ENCODE measurements at places on chromosomes 1 and 21.

DNA sequence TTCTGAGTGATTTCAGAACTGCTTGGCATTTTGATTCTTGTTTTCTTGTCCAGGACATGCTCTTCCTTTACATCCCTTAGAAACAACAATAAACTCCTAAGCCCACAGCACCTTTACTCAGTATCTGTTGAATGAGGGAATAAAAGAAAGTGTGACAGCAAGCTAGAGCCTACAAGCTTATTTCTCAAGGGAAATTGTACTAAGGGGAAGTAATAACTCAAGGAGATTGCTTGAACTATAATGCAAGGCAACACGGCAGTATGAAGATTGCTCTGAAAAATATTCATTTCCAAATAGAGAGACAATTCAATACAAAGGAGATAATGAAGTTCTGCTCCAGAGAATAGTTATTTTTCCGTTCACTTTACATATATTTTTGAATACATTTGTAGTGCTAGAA is 6.5 kb downstream of the OR6P1 start:
- no peak for DNase-seq

GRCh38 chr1:227883073-227883520 is 64.6 kb downstream of the WNT9A start:
- DNase-seq: no peak

DNA sequence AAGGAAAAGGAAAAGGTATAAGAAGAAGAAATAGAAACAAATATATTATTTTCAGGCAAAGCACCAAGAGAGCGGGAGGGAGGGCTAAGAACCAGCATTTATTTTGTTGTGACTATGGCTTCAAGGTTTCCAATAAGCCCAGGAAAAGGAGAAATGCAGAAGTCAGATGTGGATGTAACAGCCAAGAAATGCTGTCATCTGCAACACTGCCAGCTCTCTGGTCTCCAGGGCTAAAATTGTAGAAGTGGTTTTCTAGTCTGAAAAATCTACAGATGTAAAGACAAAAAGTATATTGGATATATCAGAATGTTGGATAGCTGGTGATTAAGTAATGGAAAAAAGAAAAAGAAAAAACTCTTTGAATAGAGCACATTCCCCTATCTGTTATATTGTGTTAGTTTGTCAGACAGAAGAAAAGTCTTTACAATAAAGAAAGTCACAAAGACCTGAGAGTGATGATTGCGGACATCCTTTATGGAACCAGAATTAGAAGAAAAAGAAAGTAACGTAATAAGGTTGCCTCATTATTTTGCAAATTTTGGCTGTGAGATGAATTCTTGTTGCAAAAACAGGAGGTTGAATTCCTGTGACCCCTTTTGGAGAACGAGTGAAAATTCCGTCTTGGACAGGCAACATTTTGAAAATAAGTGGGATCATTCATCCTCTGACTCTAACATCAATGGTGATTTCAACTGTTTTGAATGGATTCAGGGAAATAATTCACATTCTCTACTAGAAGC is 938.1 kb downstream of the TTLL7 start:
- DNase-seq: no peak

GRCh38 chr21:35641271-35642016 is 418.9 kb downstream of the SETD4 start:
- DNase-seq: peak; percentile 75

DNA sequence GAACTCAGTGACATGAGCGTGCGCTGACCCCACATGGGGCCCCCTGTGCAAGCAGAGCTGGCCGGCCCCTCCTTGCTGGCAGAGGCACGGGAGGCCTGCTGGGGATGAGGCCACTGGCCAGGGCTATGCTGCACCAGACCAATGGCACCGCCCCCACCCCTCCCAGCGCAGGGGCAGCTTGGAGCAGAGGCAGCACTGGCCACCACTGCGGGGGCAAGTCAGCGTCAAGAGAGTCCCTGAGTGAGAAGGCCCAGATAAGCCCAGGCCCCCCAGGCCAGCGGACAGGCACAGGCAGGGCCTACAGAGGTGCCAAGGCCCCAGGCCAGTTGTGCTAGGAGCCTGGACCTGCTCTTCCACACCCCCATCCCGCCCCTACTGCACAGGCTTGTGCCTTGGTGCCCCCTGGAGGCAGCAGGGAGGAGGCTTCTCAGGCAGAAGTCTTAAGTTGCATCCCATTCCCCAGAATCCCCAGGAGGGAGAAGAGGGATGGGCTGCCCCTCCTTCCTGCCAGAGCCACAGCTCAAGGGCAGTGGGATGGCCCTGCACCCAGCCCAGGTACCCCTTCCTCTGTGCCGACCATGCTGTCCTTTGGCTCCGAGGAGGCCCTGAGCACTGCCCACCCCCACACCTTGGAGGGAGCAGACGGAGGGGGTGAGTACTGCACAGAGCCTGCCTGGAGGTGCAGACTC is 35.8 kb downstream of the EPHX1 start:
- DNase-seq: peak; percentile 61

DNA sequence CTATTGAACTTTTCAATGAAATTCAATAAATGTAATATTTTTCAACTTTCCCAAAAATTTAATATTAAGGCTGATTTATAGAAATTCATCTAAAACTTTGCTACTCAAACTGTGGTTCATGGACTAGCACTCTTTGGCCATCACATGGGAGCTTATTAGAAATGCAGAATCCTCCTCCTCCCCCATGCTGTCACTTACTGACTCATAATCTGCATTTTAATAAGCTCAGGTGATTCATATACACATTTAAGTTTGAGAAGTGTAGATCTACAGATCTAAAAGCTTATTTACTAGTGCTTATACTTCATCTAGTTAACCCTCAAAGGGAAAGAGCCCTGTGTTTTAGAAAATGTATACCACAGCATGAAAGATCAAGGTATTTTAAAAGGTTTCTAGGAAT is 84.3 kb downstream of the HS2ST1 start:
- DNase-seq: no peak

DNA sequence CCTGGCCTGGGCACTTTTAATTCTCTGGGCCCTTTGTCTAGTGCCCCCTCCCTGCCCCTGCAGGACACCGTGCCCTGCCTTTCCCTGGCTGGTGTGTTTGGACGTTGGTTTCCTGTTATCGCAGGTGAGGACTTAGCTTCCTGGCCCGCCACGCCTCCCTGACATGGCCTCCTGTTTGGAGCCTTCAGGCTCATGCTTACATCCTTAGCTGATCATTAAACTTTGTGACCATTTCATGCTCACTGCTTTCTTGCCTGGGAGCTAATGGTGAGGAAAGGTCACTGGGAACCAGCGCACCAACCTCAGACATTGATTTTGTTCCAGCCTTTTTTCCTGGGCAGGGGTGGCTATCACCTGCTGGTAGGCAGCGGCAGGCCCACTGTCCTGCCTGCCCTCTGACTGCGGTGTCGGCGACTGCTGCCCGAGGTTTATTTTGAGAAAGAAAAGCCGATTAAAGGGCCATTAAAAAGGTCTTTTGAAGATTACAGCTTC is 3.7 kb downstream of the PFKL start:
- DNase-seq: no peak

- no peak for DNase-seq
Observed at GRCh38 chr1:1274299-1274930, 761 bp upstream of the UBE2J2 start.

GRCh38 chr1:45617618-45618017 is 6.2 kb downstream of the CCDC17 start:
- DNase-seq: peak; percentile 61

- DNase-seq: no peak
Observed at GRCh38 chr1:190455631-190456030, 22.0 kb downstream of the BRINP3 start.

- no peak for DNase-seq
Observed at GRCh38 chr1:11501491-11501897, 22.5 kb downstream of the DISP3 start.

DNA sequence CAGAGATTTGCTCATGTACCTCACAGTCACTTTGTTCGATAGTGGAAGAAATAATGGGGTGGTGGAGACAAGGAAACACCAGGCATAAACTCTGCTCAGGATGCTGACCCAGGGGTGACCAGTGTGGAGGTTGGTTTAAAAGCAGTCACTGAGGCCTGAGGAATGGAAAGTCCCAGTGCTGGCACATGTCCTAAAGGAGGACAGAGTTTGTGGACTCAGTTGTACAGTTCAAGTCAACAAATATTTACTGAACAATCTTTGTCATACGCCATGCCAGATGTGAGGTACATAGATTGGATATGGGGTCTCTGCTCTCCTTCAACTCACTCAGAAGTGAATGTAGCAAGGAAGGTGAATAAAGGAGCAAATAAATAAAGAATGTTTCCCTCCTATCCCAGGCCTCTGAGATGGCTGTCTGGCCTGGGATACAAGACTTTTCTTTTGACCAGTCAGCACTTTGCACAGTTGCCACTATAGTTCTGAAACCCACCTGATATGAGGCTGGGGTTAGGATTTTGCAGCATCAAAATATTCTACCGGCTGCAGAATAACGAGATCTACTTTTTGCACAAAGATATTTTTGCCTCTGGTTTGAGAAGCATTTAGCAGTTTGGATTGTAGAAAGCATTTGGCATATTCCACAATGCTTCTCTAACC is 7.9 kb upstream of the GFI1 start:
- DNase-seq: no peak

DNA sequence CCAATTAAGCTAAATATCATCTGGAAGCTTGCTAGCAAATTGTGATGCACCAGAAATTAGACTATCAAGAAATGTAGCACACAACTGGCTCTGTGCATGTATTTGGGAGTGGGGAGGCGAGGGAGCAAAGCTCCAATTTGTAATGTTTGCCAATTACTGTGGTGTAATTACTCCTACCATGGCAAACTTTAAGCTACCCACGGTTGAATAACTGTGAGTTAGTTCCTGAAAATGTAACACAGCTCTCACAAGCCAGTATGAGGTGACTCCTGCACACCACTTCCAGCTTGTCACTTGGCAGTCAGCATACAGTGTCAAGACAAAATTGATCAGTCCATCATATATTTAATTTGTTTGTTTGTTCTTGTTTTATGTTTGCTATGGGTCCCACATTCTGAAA is 141.2 kb downstream of the TM2D1 start:
- DNase-seq: no peak

DNA sequence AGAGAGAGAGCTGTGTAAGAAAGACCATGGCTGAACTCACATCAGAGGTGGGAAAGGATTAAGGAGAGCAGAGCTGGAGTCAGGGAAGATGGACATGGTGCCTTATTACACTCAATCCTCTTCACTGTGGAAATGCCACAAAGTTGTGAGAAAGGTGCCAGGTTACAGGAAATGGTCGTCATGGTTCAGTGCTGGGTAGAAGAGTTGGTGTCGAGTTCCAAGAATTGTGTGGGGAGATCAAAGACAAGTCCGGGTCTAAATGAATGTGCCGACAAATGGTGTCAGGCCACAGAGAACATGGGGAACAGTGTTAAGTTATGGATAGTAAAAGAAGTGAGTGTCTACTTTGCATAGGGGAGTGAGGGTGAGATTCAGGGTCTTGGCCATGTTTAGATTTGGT is 40.9 kb downstream of the LAMC2 start:
- DNase-seq: no peak

GRCh38 chr1:235644693-235645305 is 4.8 kb downstream of the GNG4 start:
- DNase-seq: no peak

DNA sequence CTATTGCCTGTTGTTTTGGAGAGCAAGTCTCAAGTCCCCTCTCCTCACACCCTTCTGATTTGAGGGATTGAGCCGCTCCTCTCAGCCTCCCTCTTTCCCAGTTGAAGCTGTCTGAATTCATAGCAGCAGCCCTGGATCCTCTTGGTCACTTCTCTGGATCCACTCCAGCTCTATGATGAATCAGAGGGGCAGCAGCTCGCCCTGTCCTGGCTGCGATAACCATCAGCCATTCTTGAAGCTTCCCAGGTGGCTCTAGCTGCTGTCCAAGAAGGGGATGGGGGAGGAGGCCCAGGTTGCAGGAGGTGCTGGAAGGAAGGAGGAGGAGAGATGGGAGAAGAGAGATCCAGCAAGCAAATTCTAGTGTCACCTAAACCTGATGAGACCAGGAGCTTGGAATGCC is 31.3 kb downstream of the WNT4 start:
- DNase-seq: peak; percentile 63

DNA sequence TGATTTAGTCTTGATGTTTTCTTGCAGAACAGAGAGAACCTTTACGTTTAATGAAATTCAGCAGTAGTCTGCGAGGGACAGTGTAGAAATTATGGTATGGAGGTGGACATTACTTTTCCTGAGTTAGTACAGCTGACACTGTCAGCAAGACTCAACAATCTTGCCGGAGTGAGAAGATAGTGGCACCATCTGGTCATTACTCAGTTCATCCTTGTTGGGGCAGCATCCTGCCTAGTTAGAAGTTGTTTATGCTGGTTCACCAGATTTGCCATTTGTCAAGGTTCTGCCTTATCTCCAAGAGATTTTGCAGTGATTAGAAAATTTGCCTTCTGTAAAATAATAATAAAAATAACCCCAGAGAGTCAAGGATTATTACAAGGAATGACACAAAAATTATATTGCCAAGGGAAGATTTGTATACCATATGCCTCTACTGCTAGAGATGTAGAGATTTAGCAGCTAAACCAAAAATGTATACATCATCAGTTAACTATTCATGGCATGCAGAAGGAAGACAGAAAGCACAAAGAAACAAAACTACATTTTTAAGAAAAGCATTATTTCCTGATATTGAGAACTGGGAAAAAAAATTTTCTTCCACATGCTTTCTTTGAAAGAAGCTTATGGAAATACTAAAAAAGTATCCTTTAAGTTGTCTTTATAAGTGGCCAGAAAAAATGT is 1967.4 kb downstream of the NCAM2 start:
- DNase-seq: no peak

- peak; percentile 93 for DNase-seq
Observed at GRCh38 chr1:212667223-212668139, 32.2 kb downstream of the BATF3 start.

DNA sequence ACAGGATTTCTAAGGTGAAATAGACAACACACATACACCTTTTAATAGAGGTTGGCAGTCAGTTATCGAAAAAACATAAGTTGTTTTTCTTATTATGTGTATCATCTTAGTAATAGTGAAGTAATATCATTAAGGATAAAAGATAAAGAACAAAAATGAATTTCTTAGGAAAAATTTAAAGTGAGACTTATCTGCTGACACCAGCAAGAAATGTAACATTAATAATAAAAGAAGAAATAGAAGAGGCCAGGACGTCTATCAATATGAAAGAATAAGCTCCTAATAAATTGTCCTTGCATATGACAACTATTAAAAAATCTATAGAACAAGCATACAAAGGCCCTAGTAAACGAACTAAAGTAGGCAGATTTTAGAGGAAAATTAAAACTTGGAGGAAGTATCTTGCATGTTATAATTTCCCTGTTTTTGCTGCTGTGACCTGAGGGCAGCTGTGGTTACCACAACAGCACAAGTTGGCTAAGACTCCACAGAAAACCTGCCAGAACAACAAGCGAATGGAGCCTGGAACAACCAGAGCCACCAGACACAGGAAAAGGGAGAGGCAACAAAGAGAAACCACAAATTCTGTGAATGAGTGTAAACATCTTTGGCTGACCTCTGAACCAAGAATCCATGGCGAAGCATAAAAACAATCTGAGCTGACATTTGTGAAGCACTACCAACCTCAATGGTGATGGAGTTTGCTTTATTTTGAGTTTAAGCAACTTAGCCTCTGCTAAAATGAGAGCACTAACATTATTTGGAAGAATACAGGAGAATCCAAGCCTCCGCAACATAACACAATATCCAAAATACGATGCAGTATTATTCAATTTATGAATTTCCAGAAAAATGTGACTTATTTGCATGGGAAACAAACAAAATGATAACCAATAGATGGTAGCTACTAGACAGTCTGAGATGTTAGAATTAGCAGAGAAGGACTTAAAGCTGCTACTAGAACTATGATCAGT is 207.5 kb downstream of the KCNT2 start:
- DNase-seq: peak; percentile 65

GRCh38 chr1:196401452-196401833 is 206.8 kb downstream of the KCNT2 start:
- no peak for DNase-seq

Data from HCEC 1CT (cell line).